ENCODE measurements at places on chromosomes 5 and 9. TPM values are rescaled to one million over a fixed set of nuclear protein-coding genes. Genes with fewer than 3 reads are reported as not detected.

DNA sequence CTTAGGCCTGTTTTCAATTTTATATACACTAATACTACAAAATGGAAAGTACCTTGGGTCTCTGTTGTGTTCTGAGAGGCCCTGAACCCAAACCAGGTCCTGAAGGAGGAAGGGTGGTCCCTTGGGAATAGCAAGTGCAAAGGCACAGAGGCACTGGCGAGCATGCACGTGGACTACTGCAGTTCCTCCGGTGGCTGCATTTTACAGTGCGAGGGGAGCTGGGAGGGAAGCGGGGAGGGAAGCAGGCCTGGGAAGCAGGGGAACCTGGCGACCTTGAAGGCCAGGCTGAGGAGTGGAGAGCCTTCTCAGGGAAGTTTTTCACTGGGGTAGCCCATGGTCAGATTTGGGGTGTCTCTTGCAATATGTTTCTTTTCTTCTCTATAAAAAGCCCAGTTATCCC is 33.9 kb downstream of the MORN5 start:
- H3K27ac ChIP-seq = no peak overlapping the region
- no peaks in the 10 kb centered on the region for H3K36me3 ChIP-seq

The CDKN2B gene
- not detected for total RNA-seq

The PCDHGC4 gene
- total RNA-seq = not detected

DNA sequence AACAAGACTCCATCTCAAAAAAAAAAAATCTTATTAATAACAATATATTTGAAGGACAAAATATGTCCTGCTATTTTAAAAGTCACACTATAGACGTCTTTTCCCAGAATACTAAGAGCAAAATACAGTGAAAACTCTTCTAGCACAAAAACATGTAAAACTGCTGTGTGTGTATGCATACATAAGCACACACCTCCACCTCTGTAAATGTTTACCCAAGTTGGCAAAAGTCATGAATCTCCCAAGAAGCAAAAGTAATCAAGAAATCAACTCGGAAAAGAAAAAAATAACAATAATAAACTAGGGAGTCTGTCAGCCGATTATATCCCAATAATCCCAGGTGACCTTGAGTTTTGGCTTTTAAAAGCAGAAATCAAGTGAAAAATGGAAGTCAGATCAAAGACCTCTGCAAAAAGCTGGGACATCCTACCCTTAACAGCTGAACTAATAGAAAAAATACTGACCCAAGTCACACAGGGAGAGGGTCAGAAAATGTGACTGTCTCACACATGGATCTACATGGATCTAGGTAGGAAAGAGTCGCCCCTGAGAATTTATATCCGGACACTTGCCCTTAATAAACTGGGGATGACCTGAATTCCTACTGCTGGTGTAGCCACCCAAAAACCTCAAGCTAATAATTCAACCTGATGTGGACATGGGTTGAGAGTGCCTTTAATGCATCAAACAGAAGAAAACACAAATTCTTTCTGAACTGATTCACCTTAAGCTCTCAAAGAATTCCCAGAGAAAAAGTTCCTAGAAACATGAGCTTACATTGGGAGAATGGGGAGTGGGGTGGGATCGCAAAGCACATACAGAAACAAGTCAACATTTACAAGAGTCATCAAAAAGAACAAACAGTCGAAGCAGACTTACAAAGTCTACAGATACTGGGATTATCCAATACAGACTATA is 29.9 kb downstream of the LPAR1 start:
- no peaks in the 10 kb centered on the region for H3K4me1 ChIP-seq
- no peaks in the 10 kb centered on the region for H3K36me3 ChIP-seq
- no peak overlapping the region for H3K27ac ChIP-seq
- H3K27me3 ChIP-seq = no peaks in the 10 kb centered on the region

The DUSP1 gene
- total RNA-seq = 10.9 TPM

The HMMR gene
- total RNA-seq = 40.6 TPM

The RGS7BP gene
- not detected for total RNA-seq

DNA sequence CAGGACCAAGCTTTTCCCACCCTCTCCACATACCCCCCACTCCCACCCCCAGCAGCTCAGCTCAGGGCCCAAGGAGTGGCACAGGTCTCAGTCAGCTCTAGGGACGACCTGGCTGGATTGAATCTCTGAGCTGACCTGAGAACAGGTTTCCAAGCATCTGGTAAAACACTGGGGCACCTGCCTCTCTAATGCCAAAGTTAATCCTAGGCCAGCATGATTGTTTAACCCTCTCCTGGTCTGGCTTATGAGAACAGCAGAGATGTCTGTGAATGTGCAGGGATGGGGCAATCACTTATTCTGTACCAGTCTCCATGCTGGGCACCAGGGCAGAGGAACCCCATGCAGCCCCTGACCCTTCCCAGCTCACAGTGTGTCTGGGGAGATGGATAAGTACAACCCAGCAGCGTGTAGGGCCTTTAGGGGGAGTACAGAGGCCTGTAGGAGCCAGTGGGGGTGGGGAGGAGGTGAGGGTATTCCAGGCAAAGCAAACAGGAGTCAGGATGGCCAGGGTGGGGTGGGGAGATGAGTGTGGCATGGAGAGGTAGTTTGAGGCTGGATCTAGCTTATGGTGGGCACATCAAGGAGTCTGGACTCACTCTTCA is 678 bp upstream of the KIF12 start:
- no peaks in the 10 kb centered on the region for H3K4me1 ChIP-seq
- no peaks in the 10 kb centered on the region for H3K36me3 ChIP-seq
- no peak overlapping the region for H3K27ac ChIP-seq
- no peak overlapping the region for H3K4me3 ChIP-seq
- DNase-seq = no peak

Data from CD8-positive, alpha-beta memory T cell (primary cell).